WTC11 (cell line): ENCODE measurements at places on chromosomes 1 and 21. TPM values are rescaled to one million over a fixed set of nuclear protein-coding genes. Genes with fewer than 3 reads are reported as not detected.

Gene DENND2D
- 2.1 to 2.9 TPM (median 2.2 TPM) in 3 replicates for total RNA-seq

Gene RBP7
- total RNA-seq, result 3.2 to 4.9 TPM (median 4.3 TPM) in 3 replicates

Gene SLC22A15
- total RNA-seq, result 3.5 to 4.5 TPM (median 4.3 TPM) in 3 replicates

Gene LENEP
- total RNA-seq, result 0.48 to 1.2 TPM in 2 of 3 replicates, not detected in the other

Gene SPATA21
- 0.07 to 0.41 TPM in 2 of 3 replicates, not detected in the other for total RNA-seq

Gene ALPL
- total RNA-seq, result 140 to 148 TPM (median 148 TPM) in 3 replicates

Gene C1orf53
- total RNA-seq, result 0.33 to 0.89 TPM (median 0.73 TPM) in 3 replicates

Gene IQGAP3
- total RNA-seq, result 30.8 to 33.3 TPM (median 33.3 TPM) in 3 replicates

Gene ARHGEF2
- 60.0 to 69.5 TPM (median 66.2 TPM) in 3 replicates for total RNA-seq

Gene AIM2
- 1.1 to 1.6 TPM (median 1.4 TPM) in 3 replicates for total RNA-seq

Gene FMO3
- 0.14 TPM in 1 of 3 replicates, not detected in the others for total RNA-seq
